Activated T-cell treated with anti-CD3 and anti-CD28 coated beads, Interleukin-2, amount 50 U/mL, for 4 hours (primary cell): ENCODE measurements at places on chromosomes 1 and 21. TPM values are rescaled to one million over a fixed set of nuclear protein-coding genes. Genes with fewer than 3 reads are reported as not detected.

GRCh38 chr1:179156026-179156425 lies 73.5 kb downstream of the ABL2 start:
- no peak for DNase-seq

- no peak for DNase-seq
These were observed 109.1 kb upstream of the HOOK1 start for GRCh38 chr1:59705466-59706302.

GRCh38 chr1:205430696-205431305 lies 8.9 kb upstream of the LEMD1 start:
- peak; percentile 47 for DNase-seq

- no peak for DNase-seq
These were observed 126.5 kb downstream of the ADSS2 start for GRCh38 chr1:244325056-244325758.

DNA sequence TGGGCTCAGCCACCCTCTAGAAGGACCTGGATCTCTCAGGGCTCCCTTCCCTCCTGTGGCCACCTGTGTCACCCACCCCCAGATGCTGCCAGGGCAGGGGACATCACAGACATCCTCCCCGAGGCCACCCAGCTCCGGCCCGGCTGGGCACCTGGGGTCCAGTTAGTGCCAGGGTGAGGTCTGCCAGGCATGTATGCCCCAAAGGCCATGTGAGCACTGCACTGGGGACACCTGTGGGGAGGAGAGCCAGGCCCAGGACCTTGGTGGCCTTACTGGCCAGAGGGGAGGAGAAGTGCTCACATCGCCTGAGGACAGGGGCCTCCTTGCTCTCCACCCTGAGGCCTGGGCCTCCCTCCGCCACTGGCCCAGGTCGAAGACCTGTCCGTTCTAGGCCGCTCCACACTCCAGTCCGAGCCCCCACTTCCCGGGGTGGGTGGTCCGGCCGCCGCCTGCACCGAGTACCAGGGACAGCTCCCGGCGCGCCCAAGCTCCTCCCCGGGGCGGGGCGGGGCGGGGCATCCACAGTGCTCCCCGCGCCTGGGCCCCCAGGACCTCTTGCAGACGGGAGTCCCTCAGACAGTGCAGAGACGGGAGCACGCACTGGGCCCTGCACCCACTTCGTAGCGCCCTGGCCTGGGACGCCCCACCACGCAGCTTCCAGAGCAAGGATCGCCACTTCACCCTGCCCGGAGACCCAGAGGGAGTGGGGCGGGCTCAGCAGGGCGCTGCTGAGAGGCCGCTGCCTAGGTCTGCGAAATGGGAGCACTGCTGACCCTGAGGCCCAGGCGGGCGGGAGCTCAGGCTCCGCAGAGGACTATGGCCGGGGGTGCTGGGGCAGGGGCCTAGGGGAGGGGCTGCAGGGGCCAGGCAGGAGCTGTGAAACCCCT lies 34.3 kb upstream of the CCDC27 start:
- DNase-seq, result no peak

MAP3K21 gene
- 1.0 TPM for total RNA-seq
